ENCODE measurements at places on chromosomes 12 and 14. TPM values are rescaled to one million over a fixed set of nuclear protein-coding genes. Genes with fewer than 3 reads are reported as not detected.
A peak's percentile ranks its signal among the peaks of the same experiment; 100 is the strongest.

GRCh38 chr12:68425998-68426397, 93.8 kb upstream of the MDM1 start:
- DNase-seq: no peak
- peaks cover 21% of the 10 kb centered on the region for H3K4me1 ChIP-seq
- peak overlapping the region; percentile 11 for H3K27ac ChIP-seq
- no peaks in the 10 kb centered on the region for H3K36me3 ChIP-seq
- no peaks in the 10 kb centered on the region for H3K27me3 ChIP-seq

DNA sequence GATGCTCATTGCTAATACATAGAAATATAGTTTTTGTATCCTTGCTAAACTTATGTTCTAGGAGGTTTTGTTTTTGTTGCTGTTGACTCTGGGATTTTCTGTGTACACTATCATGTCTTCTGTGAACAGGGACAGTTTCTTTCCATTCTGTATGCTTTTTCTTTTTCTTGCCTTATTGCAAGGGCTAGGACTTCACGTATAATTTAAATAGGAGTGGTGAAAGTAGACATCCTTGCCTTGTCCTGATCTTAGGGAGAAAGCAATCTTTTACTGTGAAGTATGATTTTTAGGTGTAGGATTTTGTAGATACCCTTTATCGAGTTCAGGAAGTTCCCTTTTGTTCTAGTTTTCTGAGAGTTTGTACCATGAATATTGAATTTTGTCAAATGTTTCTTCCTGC, 1.5 kb upstream of the EIF2B2 start:
- peaks cover 2% of the 10 kb centered on the region for H3K36me3 ChIP-seq
- peaks cover 22% of the 10 kb centered on the region for H3K4me1 ChIP-seq
- H3K27me3 ChIP-seq: no peaks in the 10 kb centered on the region

DNA sequence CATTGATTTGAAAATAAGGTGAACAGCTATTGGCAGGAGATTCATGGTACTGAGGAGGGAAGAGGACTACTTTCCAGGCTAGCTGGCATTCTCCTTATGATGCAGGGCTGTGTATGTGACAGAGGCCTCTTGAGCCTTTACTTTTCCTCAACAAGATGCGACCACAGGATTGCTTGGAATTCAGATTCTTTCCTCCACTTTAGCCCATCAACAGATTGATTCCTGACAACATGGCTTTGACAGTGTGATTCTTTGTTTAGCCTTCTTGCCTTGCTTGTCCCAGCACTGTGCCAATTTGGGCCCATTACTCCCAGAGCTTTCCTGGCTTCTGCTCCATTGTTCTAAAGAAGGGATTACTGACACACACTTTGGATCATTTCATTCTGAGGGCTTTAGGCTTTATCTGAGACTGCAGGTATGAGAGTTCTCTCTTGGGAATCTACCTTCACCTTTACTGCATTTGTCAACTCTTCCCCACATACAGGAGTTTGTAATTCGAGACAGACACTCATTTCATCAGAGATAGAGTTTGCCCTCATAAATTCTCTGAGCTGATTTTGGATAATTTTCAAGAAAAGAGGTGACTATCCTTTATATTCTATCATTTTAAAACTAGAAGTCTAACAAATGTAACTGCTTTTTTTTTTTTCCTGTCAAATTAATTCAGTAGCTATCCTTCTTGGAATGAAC, 206.4 kb upstream of the GZMB start:
- no peak overlapping the region for H3K27ac ChIP-seq
- H3K4me1 ChIP-seq: peaks cover 6% of the 10 kb centered on the region
- H3K27me3 ChIP-seq: no peaks in the 10 kb centered on the region
- H3K36me3 ChIP-seq: no peaks in the 10 kb centered on the region
- DNase-seq: no peak

DNA sequence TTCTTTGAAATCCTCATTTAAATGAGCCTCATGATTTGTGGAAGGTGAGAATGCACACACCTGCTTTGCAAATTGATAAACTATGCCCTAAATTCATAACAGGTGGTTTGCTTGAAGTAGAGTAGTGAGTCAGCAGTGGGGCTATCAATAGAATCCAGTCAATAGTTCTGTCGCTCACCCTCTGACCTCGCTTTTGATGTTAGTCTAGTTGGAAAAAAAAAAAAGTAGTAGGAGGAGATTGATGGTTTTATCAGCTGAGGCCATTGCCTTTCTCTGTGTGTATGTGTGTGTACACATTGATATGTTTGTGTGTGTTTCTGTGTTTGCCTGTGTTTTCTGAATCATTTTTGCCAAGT, 267.3 kb downstream of the SNAPC1 start:
- no peak for DNase-seq
- H3K27ac ChIP-seq: no peak overlapping the region

GRCh38 chr14:57652769-57653168, 159.1 kb upstream of the CCDC198 start:
- no peak overlapping the region for H3K27ac ChIP-seq
- no peak overlapping the region for H3K4me3 ChIP-seq
- no peak for DNase-seq
- no peaks in the 10 kb centered on the region for H3K36me3 ChIP-seq
- peaks cover 7% of the 10 kb centered on the region for H3K4me1 ChIP-seq
- H3K27me3 ChIP-seq: no peaks in the 10 kb centered on the region

The P3H3 gene
- polyA plus RNA-seq: 6.0 TPM

DNA sequence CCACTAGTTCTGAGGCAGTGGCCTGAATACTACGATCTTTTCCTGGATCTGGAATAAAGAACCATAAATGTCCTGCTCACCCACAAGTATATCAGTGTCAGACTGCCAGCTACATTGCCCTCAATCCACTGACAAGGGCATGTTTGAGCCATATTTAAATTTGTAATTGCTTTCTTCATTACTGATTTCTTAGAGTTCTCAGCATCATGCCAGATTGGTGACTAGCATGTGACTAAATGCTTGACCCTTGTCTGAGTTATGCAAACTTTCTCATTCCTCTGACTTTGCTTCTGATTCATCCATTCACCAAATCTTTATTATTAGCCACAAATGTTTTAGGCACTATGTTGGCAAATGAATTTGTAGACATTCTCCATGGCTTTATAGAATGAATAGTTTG, 143.6 kb upstream of the SLC16A7 start:
- no peaks in the 10 kb centered on the region for H3K36me3 ChIP-seq
- DNase-seq: no peak
- H3K4me1 ChIP-seq: no peaks in the 10 kb centered on the region
- no peak overlapping the region for H3K27ac ChIP-seq
- H3K4me3 ChIP-seq: no peak overlapping the region
